NCI-H1436 (cell line): ENCODE measurements at places on chromosomes 13 and 19.

- DNase-seq = no peak
Measured at GRCh38 chr13:47337781-47338507, 441.1 kb upstream of the HTR2A start.

DNA sequence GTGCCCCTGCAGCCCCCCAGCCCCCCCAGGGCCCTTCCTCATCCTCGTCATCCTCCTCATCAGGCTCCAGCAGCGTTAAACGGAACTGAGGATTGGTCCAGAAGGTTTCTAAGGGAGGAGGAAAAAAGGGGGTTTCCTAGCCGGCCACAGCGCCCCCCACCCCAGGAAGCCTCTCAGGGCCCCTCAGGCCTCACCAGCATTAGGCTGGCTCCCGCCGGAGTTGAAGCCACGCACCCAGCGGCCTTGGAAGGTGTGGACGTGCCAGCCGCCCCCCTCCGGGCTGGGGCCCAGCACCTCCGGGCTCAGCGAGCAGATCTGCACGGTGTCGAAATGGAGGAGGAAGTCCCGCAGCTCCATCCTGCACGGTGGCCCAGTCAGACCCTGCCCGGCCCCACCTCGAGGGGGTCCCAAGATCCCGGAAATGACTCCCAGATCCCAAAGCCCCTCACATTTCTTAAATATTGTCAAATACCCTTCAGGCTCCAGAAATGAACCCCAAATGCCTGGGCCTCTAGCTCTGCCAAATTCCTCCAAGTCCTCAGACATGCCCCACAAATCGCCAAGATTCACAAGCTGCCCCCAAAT is 6.9 kb downstream of the CAPN12 start:
- DNase-seq = no peak

DNA sequence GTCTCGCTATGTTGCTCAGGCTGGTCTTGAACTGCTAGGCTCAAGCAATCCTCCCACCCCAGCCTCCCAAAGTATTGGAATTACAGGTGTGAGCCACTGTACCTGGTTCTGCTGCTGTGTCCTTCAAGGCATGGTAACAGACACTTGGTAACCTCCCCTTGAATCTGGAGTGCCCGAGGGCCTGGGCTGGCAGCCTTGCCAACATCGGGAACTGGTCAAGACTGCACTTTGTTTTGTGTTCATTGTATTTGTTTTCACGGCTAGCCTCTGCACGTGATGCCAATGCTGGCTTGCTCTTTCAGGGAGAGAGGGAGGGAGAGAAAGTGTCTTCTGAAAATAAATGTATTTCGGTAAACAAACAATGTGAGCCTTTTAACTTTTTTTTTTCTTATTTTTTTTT is 12.0 kb downstream of the CERS4 start:
- no peak for DNase-seq

DNA sequence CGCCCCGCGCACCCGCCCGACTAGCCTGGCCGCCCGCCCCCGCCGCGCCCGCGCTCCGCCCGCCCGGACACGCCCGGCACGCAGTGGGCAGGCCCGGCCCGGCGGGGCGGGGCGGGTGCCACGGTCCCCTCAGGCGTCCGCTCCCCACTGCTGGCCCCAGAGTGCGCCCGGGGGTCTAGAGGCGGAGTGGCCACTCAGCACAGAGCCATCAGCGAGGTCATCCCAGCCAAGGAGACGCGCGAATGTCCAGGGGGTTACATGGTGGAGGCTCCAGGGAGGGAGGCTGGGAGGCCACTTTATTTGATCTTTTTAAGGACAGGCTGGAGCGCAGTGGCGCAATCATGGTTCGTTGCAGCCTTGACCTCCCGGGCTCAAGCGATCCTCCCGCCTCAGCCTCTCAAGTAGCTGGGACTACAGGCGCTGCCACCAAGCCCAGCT is 236 bp upstream of the TINCR start:
- no peak for DNase-seq

DNA sequence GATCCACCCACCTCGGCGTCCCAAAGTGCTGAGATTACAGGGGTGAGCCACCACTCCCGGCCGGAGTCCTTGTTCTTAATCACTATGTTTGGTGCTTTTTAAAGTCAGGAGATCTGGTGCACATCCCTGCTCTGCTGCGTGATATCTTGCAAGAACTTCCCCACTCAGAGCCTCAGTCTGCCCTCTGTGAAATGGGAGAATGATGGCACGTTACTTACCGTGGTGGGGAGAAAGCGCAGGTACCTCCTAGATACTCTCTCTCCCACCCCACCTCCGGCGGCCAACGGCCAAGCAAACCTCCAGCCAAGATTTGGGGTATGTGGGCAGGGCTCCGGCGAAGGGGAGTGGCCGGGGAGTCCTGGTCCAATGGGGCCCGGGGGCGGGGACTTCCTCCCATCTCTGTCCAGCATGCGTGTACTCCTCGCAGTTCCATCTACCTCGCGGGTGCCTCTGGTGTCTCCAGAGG is at the start of gene RYR1:
Gene RYR1 (plus strand): TSS at position 424 of the 466 bp plus-strand sequence. CDS start 139 bp downstream, outside the sequence.
- no peak for DNase-seq

- DNase-seq = no peak
Measured at GRCh38 chr19:49507803-49508494, 4.5 kb upstream of the FCGRT start.

DNA sequence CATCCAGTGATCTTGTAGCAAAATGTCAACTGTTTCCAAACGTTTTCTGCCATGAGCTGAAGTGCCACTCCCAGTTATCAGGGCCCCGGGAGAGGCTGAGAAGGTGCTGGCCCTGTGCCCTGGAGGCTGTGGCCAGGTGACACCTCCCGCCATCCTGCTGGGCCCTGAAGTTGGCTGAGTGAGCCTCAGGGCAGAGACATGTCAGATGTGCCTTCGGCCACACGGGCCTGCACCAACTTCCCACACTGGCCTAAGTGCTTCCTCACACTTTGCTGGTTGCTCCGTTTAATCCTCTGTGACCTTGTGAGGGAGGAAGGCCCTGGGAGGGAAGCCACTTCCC is 4.8 kb downstream of the ADPRHL1 start:
- no peak for DNase-seq

- DNase-seq = no peak
Measured at GRCh38 chr13:79767126-79767525, 286.2 kb downstream of the NDFIP2 start.

- no peak for DNase-seq
Measured at GRCh38 chr13:108534728-108535127, 94.7 kb upstream of the MYO16 start.

- no peak for DNase-seq
Measured at GRCh38 chr13:103178986-103179943, 113.0 kb upstream of the SLC10A2 start.

- peak; percentile 71 for DNase-seq
Measured at GRCh38 chr19:41426952-41427646, at the start of gene B3GNT8. Gene B3GNT8 (minus strand): TSS chr19:41427374. CDS start chr19:41426778, 596 bp downstream.

GRCh38 chr19:28234637-28235036 is 978.3 kb downstream of the UQCRFS1 start:
- no peak for DNase-seq

DNA sequence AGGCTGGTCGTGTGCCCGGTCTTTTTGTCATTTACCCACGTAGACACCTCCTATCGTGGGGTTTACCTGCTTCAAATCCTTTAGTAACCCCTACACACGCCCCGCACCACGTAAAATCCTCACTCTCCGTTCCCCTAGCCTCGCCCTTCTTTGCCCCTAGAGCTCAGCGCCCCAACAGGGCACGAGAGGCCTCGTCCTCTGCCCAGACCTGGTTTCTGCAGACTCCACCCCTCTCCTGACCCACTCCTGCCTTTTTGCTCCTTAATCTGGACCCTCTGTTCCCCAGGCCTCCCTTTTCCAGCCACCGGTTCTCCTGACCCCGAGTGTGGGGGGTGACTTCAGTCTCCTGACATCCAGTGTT is 412 bp downstream of the ZNF528 start:
- DNase-seq = no peak

- DNase-seq = peak; percentile 70
Measured at GRCh38 chr19:7869910-7870511, 4.2 kb downstream of the PRR36 start.

GRCh38 chr19:1254081-1254527 is 5.7 kb downstream of the MIDN start:
- no peak for DNase-seq

- DNase-seq = no peak
Measured at GRCh38 chr13:73335944-73336343, 277.1 kb downstream of the KLF5 start.

- DNase-seq = no peak
Measured at GRCh38 chr13:52319876-52320275, 86.1 kb downstream of the THSD1 start.
